ENCODE measurements at places on chromosomes 5 and 9. TPM values are rescaled to one million over a fixed set of nuclear protein-coding genes. Genes with fewer than 3 reads are reported as not detected.

The TRPM6 gene
- not detected for total RNA-seq

The PCDHGA1 gene
- 2.2 TPM for total RNA-seq

The SPINK7 gene
- total RNA-seq, result not detected

The RXFP3 gene
- not detected for total RNA-seq

The MEF2C gene
- total RNA-seq, result 39.3 TPM

The GAS1 gene
- total RNA-seq, result 2.3 TPM

GRCh38 chr5:168881427-168882149 lies 302.4 kb upstream of the PANK3 start:
- H3K4me3 ChIP-seq, result peak overlapping the region; percentile 5
- DNase-seq, result peak; percentile 91
- H3K36me3 ChIP-seq, result peaks cover 3% of the 10 kb centered on the region
- no peaks in the 10 kb centered on the region for H3K27me3 ChIP-seq

- peak; percentile 50 for DNase-seq
- no peaks in the 10 kb centered on the region for H3K27me3 ChIP-seq
- H3K4me3 ChIP-seq, result peak overlapping the region; percentile 11
- H3K27ac ChIP-seq, result peak overlapping the region; percentile 96
- H3K36me3 ChIP-seq, result peaks cover 30% of the 10 kb centered on the region
- peaks cover 48% of the 10 kb centered on the region for H3K4me1 ChIP-seq
These were observed 12.1 kb downstream of the TMEM245 start for GRCh38 chr9:109107402-109108240.

- no peak for DNase-seq
- no peak overlapping the region for H3K4me3 ChIP-seq
- H3K27me3 ChIP-seq, result no peaks in the 10 kb centered on the region
- no peaks in the 10 kb centered on the region for H3K4me1 ChIP-seq
- no peaks in the 10 kb centered on the region for H3K36me3 ChIP-seq
These were observed 507.0 kb downstream of the MAT2B start for GRCh38 chr5:164012371-164012770.

DNA sequence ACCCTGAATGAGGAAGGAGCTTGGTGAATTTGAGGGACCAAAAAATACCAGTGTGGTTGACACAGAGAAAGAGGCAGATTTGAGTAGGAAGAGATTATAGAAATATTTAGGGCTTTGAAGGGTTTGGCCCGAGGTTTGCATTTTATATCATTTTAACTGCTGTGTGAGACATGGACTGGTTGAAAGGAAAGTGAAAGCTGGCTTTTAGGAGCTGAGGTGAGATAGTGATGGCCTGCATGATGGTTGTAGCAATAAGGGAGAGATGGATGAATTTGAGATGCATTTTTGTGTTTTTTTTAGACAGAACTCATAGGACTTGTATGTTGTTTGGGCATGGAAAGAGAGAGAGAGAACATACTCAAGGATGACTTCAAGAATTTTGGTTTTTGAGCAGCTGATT lies 21.7 kb downstream of the FER start:
- no peaks in the 10 kb centered on the region for H3K4me1 ChIP-seq
- no peak overlapping the region for H3K4me3 ChIP-seq
- H3K27ac ChIP-seq, result no peak overlapping the region
- DNase-seq, result no peak
- H3K36me3 ChIP-seq, result peaks cover 17% of the 10 kb centered on the region

DNA sequence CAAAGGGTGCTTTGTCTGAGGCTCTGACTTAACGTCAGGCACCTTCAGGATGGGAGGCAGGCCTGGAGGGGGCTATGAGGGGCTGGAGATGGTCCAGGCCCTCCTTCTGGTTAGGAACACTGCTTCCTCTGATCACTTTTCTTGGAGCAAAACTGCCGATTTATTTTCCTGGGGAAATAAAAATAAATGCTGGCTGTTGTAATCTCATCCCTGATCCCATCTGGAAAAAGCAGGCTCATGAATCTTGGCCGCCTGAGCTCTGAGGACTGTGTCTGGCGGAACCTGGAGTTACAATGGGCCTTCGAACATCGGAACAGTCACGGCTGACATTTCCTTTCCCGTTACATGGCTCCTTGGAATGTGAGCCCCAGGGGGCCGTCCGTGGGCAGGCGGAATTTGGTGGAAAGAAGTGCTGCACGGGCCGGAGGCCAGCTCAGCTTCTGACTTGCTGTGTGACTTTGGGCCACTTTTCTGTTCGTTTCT lies 157.8 kb downstream of the RGS3 start:
- peak; percentile 88 for DNase-seq
- H3K27me3 ChIP-seq, result no peaks in the 10 kb centered on the region
- H3K4me1 ChIP-seq, result peaks cover 59% of the 10 kb centered on the region
- H3K4me3 ChIP-seq, result no peak overlapping the region
- H3K27ac ChIP-seq, result peak overlapping the region; percentile 98

DNA sequence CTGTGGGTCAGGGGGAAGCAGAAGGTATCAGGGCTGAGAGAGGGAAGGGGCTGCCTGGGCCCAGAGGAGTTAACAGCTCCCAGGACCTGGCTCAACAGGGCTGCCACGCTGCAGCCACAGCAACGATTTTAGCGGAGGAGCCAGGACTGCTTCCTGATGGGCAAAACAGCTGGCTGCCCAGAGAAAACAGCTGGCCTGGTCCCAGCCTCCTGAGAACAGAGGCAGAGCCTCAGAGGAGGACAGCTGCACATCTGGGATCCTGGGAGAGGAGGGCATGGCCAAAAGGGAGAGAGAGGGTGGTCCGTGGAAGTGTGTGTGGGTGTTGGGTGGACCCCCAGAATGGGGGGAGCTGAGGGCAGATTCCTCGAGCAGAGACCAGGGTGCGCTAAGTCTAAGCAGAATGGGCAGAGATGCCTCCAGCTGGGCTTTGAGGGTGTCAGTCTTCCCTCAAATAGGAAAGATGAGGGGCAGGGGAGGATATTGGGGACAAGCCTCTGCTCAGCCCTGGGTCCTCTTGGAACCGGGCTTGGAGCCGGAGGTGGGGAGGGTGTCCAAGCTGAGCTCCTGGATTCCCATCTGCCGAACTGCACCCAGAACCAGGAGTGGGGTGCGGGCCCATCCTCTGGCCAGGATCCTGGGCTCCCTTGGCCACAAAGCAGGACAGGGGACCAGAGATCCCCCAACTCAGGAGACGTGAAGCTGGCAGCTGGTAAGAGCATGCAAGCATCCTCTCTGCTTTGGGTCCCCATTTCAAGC lies 9.1 kb upstream of the CERCAM start:
- H3K36me3 ChIP-seq, result no peaks in the 10 kb centered on the region
- H3K4me3 ChIP-seq, result no peak overlapping the region
- no peaks in the 10 kb centered on the region for H3K27me3 ChIP-seq

DNA sequence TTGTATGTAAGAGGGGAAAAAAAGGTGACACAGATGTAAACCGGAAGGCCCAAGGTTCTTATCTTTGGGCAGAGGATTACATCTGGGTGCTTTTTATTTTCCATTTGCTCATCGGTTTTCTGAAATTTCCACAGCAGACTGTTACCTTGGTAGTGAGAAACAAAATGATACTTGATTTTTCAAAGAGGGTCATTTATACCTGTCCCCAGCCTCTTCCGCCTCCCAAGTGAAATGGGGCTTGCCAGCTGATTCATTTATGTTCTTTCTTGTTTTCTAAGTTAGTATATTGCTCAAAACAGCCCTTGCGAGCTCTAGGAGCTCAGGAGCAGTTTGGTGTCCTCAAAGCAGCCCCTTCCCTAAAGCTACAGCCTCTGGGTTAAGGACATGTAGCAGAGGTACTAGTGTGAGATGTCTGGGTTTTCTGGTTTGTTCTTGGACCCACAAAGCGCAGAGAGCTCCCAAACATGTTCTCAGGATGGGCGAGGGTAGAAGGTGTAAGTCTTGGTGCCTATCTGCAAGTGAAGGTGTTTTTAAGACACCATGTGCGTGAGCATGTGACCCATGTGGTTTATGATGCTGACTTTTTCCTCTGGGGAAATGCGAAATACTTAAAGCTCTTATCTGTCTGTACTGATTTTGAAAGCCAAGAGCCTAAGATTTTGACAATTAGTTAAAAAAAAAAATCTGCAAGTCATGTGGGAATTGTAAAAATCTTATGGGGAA lies 38.3 kb downstream of the DAPK1 start:
- H3K4me3 ChIP-seq, result no peak overlapping the region
- peaks cover 12% of the 10 kb centered on the region for H3K4me1 ChIP-seq
- DNase-seq, result no peak

DNA sequence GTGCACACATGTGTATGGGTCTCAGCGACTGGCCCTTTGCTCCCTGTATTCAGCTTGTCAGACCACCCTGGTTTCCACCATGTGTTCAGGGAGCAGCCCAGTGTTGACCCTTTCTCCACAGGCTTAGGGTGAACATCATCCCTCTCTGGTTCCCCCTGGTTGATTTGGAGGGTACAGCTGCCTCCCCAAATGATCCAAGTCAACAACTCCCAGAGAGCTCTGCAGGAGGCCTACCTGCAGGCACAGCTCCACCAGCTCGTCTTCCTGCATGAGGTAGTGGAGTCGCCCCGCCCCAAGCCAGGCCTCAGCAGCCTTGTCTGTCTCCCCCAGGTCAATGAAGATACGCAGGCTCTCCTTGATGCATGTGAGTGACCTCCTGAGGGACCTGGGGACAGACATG lies 50.5 kb downstream of the SH3TC2 start:
- no peaks in the 10 kb centered on the region for H3K36me3 ChIP-seq
- H3K4me1 ChIP-seq, result peaks cover 3% of the 10 kb centered on the region
- no peaks in the 10 kb centered on the region for H3K27me3 ChIP-seq
- H3K4me3 ChIP-seq, result no peak overlapping the region
- DNase-seq, result no peak
- no peak overlapping the region for H3K27ac ChIP-seq

DNA sequence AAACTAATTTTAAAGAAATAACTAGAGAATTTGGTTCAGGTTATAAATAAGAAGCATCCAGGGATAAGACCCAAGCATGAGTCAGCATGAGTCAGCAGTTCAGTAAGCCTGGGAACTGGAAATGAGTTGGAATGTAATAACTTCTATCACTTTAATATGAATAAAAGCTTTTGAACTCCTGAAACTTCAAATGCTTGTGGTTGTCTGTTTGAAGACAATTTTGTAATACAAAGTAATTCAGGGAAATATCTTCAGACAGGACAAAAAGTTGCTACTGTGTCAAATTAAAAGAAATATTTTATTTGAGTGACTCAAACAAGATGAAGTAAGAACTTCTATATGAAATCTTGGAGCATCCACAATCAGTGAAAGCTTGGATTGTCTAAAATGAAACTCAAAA lies 331.2 kb upstream of the DAB2 start:
- no peak overlapping the region for H3K4me3 ChIP-seq
- H3K4me1 ChIP-seq, result peaks cover 41% of the 10 kb centered on the region
- H3K27me3 ChIP-seq, result no peaks in the 10 kb centered on the region
- H3K36me3 ChIP-seq, result peaks cover 3% of the 10 kb centered on the region
- DNase-seq, result peak; percentile 83
- peak overlapping the region; percentile 95 for H3K27ac ChIP-seq

DNA sequence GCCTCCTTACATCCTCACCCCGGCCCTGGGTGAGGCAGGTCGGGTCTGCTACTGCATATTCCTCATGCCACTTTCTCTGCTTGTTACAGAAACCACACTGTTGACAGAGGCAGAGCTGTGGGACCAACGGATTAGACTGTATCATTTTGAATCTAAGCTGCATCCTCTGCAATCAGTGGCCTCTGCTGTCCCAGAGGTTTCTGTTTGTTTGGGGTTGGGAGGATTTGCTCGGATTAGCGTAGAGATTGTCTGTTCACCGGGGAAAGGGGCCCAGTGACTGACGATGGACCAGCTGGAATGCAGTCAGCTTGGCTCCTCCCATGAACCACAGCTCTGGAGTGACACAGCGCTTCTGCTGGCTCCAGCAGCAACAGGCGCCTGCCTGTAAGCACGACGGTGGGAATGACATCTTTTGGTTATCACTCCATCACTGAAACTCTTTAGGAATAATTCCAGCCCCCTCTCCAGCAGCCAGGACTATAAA lies 37.3 kb upstream of the ADRA1B start:
- H3K4me1 ChIP-seq, result peaks cover 44% of the 10 kb centered on the region
- H3K27me3 ChIP-seq, result no peaks in the 10 kb centered on the region
- peak overlapping the region; percentile 50 for H3K27ac ChIP-seq
- peak; percentile 95 for DNase-seq
- no peaks in the 10 kb centered on the region for H3K36me3 ChIP-seq

DNA sequence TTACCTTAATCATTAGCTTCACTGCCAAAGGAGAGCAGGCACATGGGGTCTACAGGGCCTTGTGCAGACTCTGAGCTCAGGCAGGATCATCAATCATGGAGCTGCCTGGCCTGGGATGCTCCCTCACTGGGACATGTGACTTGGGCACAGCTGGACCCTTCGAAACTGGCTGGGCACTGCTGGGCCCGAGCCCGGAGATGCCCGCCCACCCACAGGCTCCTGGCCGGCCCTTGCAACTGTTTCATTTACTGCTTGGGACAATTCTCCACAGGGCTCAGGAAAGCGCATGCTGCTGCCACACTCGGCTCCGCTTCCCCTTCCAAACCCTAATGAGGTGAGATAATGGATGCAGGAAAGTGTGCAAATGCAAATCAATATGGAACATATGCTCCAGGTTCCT lies 387.5 kb downstream of the TRIM36 start:
- H3K4me3 ChIP-seq, result no peak overlapping the region
- H3K4me1 ChIP-seq, result no peaks in the 10 kb centered on the region
- no peak overlapping the region for H3K27ac ChIP-seq
- no peak for DNase-seq

GRCh38 chr9:95533996-95534680 lies 17.4 kb upstream of the PTCH1 start:
- H3K4me1 ChIP-seq, result peaks cover 25% of the 10 kb centered on the region
- no peak overlapping the region for H3K27ac ChIP-seq
- no peaks in the 10 kb centered on the region for H3K27me3 ChIP-seq
- no peaks in the 10 kb centered on the region for H3K36me3 ChIP-seq
- no peak overlapping the region for H3K4me3 ChIP-seq
- DNase-seq, result no peak

GRCh38 chr5:8683496-8683895 lies 814.5 kb downstream of the MTRR start:
- no peaks in the 10 kb centered on the region for H3K4me1 ChIP-seq
- H3K27ac ChIP-seq, result no peak overlapping the region
- H3K27me3 ChIP-seq, result no peaks in the 10 kb centered on the region
- no peaks in the 10 kb centered on the region for H3K36me3 ChIP-seq

DNA sequence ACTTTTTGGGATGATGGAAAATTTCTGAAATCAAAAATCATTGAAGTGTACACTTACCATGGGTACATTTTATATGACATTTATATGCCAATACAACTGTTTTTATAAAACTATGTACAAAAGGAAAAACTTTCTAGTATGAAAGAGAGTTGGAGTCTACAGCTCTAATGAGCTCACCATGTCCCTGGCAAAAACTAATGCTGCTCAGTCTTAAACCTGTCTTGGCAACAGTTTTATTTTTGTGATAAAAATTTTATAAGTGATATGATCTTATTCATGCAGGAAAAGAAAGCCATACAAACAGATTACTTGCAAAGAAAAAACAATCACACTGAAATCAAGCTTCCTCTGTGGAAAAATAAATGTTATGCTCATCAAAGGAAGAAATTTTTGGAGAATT lies 78.9 kb upstream of the RASEF start:
- no peaks in the 10 kb centered on the region for H3K27me3 ChIP-seq
- H3K4me3 ChIP-seq, result no peak overlapping the region
- no peak overlapping the region for H3K27ac ChIP-seq
- no peak for DNase-seq
- H3K4me1 ChIP-seq, result no peaks in the 10 kb centered on the region

- no peaks in the 10 kb centered on the region for H3K4me1 ChIP-seq
- H3K27me3 ChIP-seq, result no peaks in the 10 kb centered on the region
- peak; percentile 27 for DNase-seq
- H3K4me3 ChIP-seq, result no peak overlapping the region
- no peak overlapping the region for H3K27ac ChIP-seq
- peaks cover 53% of the 10 kb centered on the region for H3K36me3 ChIP-seq
These were observed 39.3 kb downstream of the SECISBP2 start for GRCh38 chr9:89357331-89358197.

GRCh38 chr9:32787816-32788215 lies 4.5 kb downstream of the TMEM215 start:
- H3K4me1 ChIP-seq, result no peaks in the 10 kb centered on the region
- H3K27me3 ChIP-seq, result peaks cover 9% of the 10 kb centered on the region
- no peaks in the 10 kb centered on the region for H3K36me3 ChIP-seq
